Osteocyte (in vitro differentiated cells): ENCODE measurements at places on chromosomes 1 and 21.

- DNase-seq = no peak
Observed at GRCh38 chr1:186662752-186663151, 17.5 kb downstream of the PTGS2 start.

GRCh38 chr1:153697191-153698019 lies 18.9 kb downstream of the NPR1 start:
- DNase-seq = no peak

DNA sequence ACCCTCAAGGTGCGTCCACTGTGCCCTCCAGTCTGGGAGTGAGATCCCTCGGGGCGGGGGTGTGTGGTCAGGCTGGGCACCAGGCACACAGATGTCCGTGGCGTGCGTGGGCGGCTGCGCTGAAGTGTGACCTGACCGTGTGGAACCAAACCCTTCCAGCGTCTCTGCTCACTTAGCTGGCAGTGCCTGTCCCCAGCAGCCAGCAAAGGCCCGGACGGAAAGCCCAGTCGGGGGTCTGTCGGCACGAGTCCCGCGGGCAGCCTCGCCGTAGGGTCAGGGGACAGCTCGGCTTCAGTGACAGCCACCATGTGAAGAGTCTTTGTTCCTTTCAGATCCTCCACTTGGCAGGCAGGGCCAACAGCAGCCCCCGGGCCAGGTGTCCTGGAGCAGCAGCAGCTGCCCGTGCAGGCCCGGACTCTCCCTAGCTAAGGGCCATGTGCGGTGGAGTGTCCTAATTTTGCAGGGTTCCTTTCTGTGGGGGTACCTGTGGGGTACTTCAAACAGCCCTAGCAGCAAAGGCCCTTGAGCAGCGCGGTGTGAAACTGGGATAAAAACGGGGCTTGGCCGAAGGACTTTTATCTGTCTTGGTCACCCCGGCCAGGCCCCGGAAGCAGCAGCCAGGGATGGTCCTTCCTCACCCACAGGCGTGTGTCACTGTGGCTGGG lies 11.6 kb downstream of the TTLL10 start:
- no peak for DNase-seq

DNA sequence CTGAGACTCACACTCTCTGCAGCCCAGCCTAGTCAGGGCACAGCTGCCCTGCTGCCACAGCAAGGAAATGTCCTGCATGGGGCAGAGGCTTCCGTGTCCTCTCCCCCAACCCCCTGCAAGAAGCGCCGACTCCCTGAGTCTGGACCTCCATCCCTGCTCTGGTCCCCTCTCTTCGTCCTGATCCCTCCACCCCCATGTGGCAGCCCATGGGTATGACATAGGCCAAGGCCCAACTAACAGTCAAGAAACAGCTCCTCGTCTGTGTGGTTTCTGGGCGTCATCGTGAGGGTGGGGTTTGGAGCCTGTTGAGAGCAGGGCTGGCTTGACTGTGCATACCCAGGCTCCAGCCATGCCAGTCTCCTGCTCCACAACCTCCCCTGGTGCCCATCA lies 19.5 kb downstream of the FAAH start:
- DNase-seq = no peak
